Motor neuron (in vitro differentiated cells): ENCODE measurements at places on chromosomes 4 and X.
A peak's percentile ranks its signal among the peaks of the same experiment; 100 is the strongest.

DNA sequence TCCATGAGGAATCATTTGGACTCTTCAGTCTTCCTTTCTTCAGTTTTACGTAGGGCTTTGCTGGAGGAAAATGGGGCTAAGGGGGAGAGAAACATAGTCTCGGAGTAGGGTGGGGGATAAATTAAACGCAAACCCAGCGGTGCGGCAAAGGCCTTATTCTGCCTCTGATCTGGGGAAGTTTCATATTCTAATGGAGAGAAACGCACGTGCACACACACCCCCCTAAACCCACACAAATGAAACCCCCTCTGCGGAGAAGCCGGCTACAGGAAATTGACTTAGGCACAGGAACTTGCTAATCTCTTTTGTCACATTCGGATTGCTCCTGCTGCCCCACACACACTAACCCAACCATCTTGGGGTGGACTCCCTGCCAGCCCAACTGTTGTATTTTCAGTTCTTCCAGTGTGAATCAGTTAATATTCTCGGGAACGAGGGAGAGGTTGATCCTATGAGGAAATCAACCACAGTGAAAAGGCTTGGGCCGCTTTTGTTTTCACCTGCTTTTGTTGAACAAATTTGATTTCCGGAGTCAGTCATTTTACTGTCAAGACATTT is at the start of gene RHOH:
TSS of gene RHOH (plus strand) at position 308 of the 558 bp plus-strand sequence. CDS start 46,356 bp downstream, outside the sequence.
- no peak for ATAC-seq

DNA sequence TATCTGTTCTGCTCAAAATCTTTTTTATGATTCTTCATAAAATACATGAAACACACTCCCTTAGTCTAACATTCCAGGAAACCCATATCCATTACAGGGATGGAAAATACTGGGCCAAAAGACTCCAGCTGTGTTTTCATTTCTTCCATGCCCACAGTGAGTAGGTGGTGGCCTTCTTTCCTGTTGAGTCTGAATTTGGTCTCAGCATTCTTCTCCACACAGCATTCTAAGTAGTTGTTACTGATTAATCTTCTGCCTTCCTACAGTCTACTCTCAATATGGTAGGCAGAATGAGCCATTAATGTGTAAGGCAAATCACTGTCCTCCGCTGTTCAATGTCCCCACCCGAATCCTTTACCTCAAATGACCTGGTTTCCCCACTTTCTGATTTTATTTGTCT is 370.6 kb upstream of the RPS6KA3 start:
- ATAC-seq = no peak

GRCh38 chr4:76569706-76570105 is 134.7 kb downstream of the SHROOM3 start:
- ATAC-seq = peak; percentile 77

DNA sequence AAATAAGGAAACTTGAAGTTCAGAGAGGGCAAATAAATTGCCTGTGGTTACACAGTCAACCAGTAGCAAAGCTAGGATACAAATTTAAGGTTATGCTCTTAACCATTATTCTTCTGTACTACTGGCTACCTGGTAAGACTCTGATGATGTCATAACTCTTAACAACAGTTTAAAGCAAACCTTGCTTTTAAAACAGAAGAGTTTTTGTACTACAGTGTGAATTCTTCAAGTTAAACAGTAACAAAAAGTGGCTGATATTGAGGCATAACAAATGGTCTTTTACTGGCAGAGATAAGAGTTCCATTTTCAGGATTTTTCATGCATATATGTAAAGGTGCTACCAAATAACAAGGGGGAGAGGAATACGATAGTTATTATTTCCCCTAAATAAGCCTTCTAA is 23.4 kb downstream of the TAB3 start:
- no peak for ATAC-seq

DNA sequence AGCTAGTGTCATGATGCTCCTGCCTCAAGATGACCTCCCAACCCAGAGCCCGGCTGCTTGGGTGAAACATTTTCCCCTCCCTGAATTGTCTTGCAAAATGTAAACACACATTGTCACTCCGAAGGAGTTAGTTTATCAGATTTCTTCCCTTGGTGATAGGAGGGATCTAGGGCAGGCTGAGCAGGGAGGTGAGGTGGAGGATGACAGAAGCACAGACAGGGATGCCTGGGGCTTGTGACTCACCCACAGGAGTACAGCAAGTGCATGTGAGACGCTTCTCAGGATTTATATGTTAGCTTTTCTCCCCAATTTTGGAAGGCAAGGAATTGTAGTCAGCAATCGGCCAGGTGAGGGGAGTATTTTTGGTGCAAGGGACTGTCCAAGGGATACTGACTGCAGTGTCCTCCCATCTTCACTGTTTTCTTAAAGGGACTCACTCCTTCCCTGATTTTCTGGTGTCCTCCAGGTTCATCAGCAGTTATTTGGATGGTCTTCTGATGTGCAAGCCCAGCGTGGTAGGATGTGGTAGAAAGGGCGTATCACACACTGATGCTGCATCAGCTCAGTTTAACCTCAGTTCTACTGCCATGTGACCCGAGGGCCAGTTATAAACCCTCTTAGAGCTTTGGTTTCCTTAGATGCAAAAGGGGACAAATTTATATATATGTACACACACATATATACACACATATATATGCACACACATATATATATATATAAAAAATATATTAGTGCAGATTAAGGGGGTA is 46.2 kb upstream of the IGFBP7 start:
- no peak for ATAC-seq

GRCh38 chr4:39823191-39823590 is 125.3 kb downstream of the UBE2K start:
- ATAC-seq = peak; percentile 77

DNA sequence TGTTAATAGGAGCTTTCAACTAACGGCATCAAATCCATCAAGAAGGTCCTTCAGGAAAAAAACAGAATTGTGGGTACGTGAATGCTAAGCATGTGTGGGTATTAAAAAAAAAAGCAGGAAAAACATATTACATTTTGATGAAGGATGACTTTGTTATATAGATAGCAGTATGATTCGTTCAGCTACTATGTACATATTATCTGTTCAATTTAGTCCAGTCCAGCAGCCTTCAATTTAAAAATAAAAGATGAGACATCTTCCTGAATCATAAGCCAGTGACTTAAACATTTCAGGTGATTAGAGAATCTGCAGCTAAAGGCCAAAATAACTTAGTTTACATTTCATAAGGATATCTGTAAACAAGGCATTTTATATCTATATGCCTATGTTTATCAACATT is 63.4 kb downstream of the LCORL start:
- no peak for ATAC-seq

DNA sequence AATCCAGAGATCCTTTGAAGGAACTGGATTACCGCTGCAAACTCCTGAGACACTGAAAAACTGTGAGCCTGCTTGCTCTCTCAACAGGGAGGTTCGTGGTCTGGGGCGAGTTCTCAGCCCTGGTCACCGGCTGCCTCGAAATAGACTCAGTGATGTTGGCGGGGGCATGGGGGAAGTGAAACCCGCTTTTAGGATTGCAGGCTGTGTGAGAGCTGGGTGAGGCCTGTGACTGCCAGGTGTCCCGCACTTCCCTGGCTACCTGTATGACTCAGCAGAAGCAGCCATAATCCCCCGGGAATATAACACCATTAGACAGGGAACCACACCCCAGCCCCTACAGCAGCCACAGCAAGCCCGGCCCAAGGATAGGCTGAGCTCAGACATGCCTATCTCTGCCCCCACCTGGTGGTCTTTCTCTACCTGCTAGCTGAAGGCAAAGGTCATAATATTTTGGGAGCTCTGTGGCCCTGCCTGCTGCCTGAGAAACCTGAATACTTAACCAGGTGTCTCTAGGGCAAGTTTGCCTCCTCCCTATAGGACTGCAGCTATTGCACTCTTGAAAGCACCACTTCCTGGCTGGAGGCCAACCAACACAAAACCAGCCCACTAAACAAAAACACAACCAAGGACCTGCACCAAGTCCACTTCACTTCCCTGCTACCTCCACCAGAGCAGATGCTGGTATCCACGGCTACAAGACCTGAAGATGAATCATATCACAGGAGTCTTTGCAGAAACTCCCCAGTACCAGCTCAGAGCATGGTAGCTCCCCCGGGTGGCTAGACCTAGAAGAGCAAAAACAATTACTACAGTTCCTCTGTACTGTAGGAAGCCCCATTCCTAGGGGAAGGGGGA is 202.0 kb downstream of the RRAGB start:
- no peak for ATAC-seq

- ATAC-seq = peak; percentile 72
Observed at GRCh38 chrX:153554519-153555167, 37.2 kb downstream of the ATP2B3 start.

GRCh38 chr4:38904682-38905081 is 37.1 kb downstream of the FAM114A1 start:
- no peak for ATAC-seq

DNA sequence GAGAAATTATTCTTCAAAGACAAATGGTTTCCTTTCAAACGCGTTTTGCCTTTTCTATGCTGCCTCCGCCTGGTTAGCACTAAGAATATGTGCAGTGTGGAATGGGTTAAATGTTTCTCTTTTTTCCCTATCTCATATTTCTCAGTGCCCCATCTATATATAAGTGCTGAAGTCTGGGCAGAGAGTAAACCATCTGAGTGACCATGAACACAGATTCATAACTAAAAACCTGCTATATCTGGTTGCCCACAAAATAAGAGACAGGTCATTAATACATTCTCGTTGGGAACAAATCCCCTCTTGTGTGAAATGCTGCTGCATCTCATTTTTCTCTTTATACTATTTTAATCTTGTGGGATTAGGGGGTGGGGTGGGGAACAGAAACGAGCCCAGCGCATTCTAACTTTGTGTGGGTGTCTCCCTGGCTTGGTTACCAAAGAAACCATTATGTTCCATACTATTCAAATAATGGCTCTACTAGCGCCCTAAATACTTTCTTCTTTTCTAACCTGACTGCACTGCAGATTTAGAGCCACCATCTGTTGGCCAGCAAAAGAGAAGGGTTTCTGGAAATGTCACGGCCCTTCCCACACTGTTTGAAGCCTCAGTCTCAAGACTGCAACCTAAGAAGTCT is 42.2 kb upstream of the PTCHD1 start:
- ATAC-seq = peak; percentile 76

- no peak for ATAC-seq
Observed at GRCh38 chr4:6092971-6093370, 74.7 kb upstream of the C4orf50 start.
